Naive thymus-derived CD8-positive, alpha-beta T cell (primary cell): ENCODE measurements at places on chromosomes 7 and 10.

DNA sequence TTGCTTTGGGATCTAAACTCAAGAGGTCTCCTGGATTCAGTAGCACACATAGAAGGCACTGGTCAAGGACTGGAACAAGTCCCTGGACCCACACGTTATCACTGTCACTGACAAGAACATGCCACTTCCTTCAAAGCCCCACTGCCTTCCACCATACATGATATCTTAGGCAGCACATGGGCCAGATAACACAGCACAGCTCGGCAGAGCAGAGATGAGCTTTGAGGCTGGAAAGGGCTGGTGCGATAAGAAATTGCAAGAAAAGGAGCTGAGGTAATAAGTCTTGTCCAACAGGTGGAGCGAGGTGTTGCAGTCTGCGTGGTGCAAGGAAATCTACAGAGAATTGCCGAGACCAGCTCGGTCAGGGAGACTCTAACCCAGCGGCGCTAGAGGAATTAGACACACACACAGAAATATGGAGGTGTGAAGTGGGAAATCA, 139.8 kb upstream of the CDK13 start:
- no peaks in the 10 kb centered on the region for H3K4me1 ChIP-seq
- peaks cover 2% of the 10 kb centered on the region for H3K36me3 ChIP-seq
- no peak for DNase-seq
- H3K4me3 ChIP-seq = no peak overlapping the region
- H3K27ac ChIP-seq = no peak overlapping the region

DNA sequence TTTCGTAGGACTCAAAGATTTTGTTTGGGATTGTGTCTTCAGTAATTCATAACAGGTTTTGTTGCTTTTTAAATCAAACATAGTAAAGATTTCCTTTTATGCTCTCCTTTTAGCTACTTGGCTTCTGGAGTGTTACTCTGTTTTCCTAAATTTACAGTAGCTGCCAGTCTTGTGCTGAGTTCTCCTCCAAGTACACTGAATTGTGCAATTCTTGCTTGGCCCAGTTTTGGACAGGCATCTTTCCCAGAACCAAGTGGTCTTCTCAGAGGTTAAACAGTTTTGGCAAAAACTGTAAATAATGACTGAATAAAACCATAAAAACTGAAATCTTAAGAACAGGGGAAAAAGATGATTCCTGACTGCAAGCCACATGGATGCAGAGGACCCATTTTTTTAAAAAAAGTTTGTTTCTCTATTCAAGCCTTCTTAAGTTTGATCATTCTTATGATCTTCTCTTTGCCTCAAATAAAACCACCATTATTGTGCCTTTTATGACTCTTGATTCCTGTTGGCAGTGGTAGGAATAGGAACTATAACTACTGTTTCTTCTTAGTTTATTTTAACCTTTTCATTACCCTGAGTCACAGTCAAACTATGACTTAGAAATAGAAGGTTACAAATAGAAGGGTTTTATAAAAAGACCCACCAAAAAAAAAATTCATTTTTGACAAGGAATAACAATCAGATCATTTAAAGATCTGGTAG, 88.0 kb downstream of the MDFIC start:
- no peaks in the 10 kb centered on the region for H3K27me3 ChIP-seq
- H3K4me3 ChIP-seq = peak overlapping the region; percentile 80
- H3K36me3 ChIP-seq = peaks cover 7% of the 10 kb centered on the region
- peak overlapping the region; percentile 84 for H3K27ac ChIP-seq
- DNase-seq = no peak
- H3K4me1 ChIP-seq = peaks cover 54% of the 10 kb centered on the region

DNA sequence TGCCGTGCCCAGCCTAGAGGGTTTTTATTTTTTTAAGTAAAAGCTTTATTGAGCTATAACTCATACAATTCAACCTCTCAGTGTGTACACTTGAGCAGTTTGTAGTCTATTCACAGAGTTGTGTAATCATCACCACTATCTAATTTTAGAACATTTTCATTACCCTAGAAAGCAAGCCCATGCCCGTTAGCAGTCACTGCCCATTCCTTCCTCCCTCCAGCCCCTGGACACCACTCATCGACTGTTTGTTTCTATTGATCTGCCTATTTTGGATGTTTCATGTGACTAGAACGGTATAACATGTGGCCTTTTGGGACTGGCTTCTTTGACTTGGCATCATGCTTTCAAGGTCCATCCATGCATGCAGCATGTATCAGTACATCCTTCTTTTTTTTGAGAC, 25.7 kb upstream of the SEC61A2 start:
- no peaks in the 10 kb centered on the region for H3K27me3 ChIP-seq
- H3K4me3 ChIP-seq = no peak overlapping the region
- peaks cover 42% of the 10 kb centered on the region for H3K36me3 ChIP-seq

DNA sequence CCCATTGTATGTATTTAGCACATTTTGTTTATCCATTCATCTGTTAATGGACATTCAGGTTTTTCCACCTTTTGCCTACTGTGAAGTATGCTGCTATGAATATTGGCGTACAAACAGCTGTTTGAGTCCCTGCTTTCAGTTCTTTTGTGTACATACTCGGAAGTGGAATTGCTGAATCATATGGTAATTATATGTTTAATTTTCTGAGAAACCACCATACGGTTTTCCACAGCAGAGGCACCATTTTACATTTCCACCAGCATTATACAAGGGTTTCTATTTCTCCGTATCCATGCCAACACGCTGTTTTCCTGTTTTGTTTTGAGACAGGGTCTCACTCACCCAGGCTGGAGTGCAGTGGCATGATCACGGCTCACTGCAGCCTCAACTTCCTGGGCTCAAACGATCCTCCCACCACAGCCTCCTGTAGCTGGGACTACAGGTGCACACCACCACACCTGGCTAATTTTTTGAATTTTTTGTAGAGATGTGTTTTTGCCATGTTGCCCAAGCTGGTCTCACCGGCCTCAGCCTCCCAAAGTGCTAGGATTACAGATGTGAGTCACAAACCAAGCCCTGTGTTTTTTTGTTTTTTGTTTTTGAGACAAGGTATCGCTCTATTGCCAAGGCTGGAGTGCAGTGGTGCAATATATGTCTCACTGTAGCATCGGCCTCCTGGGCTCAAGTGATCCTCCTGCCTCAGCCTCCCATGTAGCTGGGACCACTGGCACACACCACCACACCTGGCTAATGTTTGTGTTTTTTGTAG, 22.1 kb upstream of the FBXW4 start:
- no peak overlapping the region for H3K27ac ChIP-seq
- H3K36me3 ChIP-seq = peaks cover 2% of the 10 kb centered on the region
- no peak for DNase-seq
- H3K4me3 ChIP-seq = no peak overlapping the region

DNA sequence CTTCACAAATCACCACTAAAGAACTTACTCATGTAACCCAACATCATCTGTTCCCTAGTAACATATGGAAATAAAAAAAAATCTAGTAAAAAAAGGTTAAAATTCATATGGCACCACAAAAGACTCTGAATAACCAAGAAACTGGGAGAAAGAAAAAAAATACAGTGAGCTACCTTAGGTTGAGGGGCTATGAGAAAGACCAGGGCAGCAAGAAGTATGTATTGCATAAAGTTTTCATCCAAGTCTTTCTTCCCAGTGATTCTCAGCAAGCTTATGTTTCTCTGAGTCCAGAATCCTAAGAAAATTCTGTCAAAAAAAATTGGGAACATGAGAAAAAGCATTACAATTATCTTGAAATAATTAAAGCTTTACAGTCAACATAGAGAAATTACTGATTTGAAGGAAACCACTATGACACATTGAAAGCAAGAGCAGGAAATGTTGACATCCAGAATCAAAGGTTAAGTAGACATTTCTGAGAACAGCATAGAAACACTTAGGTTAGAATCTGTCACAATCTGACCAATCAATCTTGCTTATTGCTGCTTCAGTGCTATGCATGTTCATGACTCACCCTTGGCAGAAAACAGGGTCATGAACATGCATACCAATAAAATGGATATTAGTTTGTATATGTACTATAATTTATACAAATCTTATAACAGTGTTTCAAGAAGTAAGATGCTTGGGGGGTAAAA, 494.0 kb upstream of the POT1 start:
- H3K27ac ChIP-seq = no peak overlapping the region
- no peaks in the 10 kb centered on the region for H3K27me3 ChIP-seq
- H3K36me3 ChIP-seq = no peaks in the 10 kb centered on the region
- no peaks in the 10 kb centered on the region for H3K4me1 ChIP-seq
- DNase-seq = no peak
- no peak overlapping the region for H3K4me3 ChIP-seq
